ENCODE measurements at places on chromosomes 7 and 10.

- DNase-seq, result no peak
Measured at GRCh38 chr7:16589881-16590280, 55.7 kb downstream of the ANKMY2 start.

DNA sequence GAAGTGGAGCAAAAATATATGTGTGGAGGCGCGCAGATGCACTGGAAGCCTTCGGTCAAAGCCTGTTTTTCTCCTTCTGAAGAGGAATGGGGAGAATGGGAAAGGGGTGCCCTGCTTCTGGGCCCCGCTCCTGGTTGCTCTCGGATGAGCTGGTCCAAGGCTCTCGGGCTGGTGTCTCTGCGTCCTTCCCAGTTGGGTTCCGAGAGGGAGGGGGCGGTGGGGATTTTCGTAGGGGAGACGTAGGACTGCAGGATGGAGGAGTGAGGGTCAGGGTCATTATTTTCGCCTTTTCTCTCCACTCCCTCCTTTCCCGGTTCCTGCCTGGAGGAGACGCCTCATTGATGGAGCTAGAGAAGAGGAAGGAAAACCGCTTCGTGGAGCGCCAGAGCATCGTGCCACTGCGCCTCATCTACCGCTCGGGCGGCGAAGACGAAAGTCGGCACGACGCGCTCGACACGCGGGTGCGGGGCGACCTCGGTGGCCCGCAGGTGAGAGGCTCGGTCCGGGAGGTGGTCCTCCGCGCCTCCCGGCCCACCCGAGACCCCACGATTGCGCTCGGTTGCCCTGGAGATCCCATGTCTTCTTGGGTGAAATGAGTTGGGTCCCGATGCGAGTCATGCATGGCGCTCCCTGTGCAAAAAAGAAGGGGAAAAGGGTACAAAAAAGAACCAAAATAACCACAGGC, 790 bp downstream of the ADAM22 start:
- no peak for DNase-seq

DNA sequence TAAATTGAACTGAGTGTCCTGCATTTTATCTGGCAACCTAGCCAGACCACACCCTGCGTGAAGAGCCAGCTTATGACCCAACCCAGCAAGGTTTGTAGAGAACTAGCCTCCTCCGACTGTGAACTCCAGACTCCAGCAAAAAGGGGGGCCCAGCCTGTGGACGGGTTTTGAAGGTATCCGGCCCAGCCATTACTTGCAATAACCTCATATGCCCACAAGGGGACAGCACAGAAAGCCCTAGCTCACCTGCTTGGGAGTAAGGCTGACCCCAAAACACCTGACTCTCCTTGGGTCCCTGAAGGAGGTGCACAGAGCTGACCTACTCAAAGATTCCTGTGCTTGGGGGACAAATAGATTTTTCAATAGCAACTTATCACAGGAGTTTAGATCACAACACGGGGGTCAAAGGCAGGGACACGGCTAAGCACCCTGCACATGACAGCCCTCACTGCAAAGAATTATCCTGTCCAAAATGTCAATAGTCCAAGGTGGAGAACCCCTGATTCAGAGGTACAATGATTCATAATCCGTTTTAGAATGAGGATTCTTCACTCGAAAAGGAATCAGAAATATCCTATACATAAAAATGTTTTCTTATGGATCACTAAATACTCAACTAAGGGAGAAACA, 4.6 kb downstream of the TRPV6 start:
- no peak for DNase-seq

GRCh38 chr7:11274074-11274473, 300.4 kb downstream of the PHF14 start:
- no peak for DNase-seq

DNA sequence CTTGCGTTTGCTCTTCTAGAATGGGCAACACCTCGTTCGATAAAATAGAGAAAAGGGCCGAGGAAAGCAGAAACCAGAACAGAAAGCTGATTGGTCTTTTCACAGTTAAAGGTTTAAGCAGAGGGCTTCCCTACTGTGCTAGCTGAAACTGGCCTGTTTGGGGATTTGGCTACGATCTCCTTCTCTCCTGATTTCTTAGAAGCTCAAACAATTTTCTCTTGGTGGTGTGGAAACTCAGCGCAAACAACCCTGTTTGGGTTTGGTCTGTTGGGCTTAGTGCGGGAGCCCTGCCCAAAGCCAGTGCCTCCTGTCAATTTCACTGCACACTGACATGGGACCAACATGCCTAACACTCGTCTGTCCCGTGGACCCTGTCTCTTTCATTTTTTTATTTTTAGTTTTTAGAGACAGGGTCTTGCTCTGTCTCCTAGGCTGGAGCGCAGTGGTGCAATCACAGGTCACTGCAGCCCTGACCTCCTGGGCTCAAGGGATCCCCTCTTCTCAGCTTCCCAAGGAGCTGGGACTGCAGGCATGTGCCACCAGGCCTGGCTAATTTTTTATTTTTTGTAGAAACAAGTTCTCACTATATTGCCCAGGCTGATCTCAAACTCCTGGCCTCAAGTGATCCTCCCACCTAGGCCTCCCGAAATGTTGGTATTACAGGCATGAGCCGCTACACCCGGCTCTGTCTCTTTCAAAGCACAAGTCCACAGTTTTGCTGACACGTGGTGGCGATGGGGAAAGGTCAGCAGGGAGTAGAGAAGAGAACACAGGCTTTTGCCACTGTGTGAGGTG, 16.5 kb upstream of the BNIP3 start:
- DNase-seq, result no peak

DNA sequence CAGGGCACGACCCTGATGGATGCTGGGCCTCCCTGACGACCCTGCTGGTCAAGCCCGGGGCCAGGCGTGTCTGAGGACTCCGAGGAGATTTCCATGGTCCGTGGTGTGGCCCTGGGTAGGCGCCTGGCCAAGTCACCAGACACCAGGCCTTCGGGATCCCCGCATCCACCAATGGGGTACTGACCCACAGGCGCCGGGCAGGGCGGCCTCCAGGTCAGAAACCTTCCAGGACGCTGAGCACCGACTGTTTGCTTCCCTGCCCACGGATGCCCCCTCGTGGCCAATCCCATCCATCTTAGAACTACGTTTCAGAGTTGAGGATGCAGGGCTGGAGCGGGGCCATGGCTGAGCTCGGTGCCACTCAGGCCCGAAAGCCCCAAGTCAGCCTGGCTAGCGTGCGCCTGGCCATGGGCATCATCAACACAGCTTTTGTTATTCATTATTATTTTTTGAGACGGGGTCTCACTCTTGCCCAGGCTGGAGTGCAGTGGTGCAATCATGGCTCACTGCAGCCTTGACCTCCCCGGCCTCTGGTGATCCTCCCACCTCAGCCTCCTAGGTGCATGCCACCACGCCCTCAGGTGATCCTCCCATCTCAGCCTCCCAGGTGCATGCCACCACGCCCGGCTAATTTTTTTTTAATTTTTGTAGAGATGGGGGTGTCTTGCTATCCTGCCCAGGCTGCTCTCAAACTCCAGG, 7.1 kb upstream of the AMZ1 start:
- peak; percentile 83 for DNase-seq

- no peak for DNase-seq
Measured at GRCh38 chr10:35413985-35414861, 77.9 kb downstream of the CCNY start.

DNA sequence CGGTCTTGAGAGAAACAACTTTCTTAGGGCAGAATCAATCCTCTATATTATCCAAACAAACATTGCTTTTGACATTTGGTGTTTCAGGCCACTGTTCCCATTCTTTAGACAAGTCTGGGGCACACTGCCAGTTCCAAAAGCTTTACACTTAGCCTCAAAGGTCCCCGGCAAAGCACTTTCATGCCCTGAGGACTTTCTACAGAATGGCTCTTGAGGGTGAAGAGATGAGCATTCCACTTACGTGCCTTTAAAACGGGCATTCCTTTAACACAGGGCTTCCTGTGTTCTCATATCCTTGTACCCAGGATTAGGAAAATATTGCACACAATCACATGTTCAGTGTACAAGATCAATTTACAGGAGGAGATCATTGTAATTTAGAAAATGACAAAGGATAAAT, 13.1 kb upstream of the TMEM213 start:
- DNase-seq, result no peak

DNA sequence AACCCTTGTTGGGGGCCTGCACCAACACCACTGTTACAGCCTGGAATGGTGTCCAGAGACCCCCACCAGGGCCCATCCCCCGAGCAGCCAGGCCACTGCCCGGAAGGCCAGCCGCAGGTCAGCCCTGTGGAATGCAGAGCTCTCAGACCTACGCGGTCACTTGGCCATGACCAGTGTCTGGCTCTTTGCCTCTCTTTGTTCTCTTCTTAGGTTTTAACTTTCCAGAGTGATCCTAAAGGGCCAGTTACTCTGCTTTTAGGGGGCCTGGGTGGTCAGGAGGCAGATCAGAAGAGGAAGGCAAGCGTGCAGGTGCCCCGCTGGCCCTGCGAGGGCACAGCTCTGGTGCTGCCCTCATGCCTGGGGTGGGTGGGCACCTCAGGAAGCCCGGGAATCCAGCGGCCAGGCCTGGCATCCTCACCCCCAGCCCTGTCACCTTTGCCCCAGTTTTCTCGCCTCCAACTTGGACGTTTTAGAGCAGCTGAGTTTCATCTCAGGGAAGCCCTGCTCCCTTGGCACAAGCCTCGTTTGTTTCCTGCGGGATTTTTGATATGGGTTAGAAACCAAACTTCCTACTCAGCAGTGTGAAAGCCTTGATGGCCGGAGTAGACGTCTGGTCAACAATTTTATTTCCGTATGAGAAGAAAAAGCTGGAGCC, 62.5 kb upstream of the CHST15 start:
- DNase-seq, result no peak

DNA sequence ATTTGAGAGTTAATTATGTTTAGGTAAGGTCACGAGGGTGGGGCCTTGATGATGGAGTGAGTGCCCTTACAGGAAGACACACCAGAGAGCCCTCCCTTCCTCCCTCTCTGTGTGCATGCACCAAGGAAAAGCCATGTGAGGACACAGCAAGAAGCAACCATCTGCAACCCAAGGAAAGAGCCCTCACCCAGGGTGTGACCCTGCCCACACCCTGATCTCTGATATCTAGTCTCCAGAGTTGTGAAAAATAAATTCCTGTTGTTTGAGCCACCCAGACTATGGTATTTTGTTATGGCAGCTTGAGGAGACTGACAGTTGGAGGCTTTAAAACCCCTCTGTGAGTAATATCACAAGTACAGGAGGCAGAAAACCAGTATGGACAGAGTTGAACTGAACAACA, 15.0 kb upstream of the MCM10 start:
- no peak for DNase-seq

DNA sequence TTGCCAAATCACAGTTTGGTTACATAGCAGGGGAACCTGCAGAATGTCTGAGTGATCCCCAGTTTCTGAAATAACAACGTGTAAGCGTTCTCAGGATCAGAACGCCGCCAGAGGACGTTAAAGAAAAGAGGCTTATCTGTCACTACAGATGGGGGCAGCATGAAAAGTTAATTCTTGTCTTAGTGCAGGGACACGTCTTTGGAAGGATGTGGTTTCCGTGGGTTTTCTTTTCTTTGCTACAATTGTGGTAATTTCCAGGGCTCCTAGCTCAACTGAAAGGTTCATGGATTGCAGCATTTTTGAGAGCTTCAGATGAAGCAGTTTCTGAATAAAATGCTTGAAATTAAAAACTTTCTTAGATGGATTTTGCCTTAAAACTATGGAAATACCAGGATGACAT, 106.6 kb downstream of the PRKCQ start:
- DNase-seq, result no peak

DNA sequence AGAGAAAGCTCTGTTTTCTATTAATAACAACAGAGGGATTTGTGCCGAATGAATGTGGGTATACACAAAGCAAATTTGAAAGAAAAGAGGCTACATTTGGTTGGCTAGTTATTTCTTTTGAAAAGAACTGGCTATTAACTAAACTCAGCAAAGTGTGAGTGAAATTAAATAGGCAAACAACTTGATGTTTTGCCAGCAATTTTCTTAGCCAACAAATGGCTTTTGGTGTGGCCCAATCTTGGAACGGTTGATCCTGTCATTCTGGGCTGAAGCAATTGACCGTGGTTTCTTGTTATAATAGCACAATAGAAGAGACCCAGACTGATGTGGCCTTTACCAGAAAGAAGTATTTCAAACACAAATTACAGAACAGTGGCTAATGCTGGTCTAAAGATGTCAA, 898.6 kb downstream of the KCNMA1 start:
- no peak for DNase-seq

- DNase-seq, result no peak
Measured at GRCh38 chr7:81150951-81151361, 232.1 kb upstream of the SEMA3C start.

GRCh38 chr7:47308808-47309207, 273.1 kb downstream of the TNS3 start:
- no peak for DNase-seq

GRCh38 chr7:156640257-156640948, at the start of gene RNF32:
TSS of gene RNF32 (plus strand) at chr7:156640774. CDS start at chr7:156643878, 3,104 bp downstream.
- peak; percentile 100 for DNase-seq

DNA sequence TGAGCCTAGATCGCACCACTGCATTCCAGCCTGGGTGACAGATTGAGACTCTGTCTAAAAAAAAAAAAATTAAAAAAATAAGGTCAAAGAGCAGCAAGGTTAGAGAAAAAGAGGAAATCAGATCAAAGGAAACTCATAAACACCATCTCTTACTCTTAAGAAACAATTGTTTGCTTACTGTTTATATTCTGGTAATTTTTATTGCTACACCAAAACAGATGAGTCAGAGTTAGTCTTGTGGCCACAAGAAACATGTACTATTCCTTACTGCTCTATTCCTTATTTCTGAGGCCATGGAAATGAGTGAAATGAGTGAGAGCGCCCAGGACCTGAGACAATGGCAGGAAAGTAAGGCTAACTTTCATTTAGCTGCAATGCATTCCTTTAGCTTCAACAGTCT, 387.3 kb downstream of the HPSE2 start:
- DNase-seq, result no peak

GRCh38 chr10:28678687-28679457, 1.6 kb downstream of the BAMBI start:
- DNase-seq, result no peak

DNA sequence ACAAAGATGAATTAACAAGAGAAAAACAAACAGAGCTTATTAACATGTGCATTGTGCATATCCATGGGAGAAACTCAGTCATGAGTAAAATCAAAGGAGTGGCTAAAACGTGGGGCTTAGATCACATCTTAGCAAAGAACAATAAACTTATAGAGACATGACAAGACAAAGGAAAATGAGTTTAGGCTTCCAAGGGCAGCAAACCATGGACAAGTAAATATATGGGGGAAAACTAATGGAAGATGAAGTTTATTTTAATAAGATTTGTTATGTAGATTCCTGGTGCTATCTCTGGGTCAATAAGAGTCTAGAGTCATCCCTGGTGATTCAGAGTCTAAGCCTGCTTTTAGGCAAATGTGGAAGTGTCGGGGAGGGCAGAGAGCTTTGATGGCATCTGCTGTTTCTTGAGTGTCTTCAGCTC, 87.2 kb upstream of the PLPP4 start:
- no peak for DNase-seq

GRCh38 chr10:127406018-127406550, 143.0 kb upstream of the NPS start:
- no peak for DNase-seq
